ENCODE measurements at places on chromosomes 3 and 15. TPM values are rescaled to one million over a fixed set of nuclear protein-coding genes. Genes with fewer than 3 reads are reported as not detected.

Gene CCR8
- total RNA-seq: not detected

Gene STAB1
- 256 TPM for total RNA-seq

Gene MED12L
- total RNA-seq: 4.8 TPM

Gene HDC
- 8.1 TPM for total RNA-seq

Gene FBN1
- 135 TPM for total RNA-seq

Gene C3orf62
- total RNA-seq: 6.7 TPM

Gene FBXW12
- total RNA-seq: 0.27 TPM

GRCh38 chr3:155701882-155702465 is 42.9 kb downstream of the PLCH1 start:
- DNase-seq: no peak

GRCh38 chr15:61824291-61824690 is 236.0 kb downstream of the VPS13C start:
- no peak for DNase-seq

DNA sequence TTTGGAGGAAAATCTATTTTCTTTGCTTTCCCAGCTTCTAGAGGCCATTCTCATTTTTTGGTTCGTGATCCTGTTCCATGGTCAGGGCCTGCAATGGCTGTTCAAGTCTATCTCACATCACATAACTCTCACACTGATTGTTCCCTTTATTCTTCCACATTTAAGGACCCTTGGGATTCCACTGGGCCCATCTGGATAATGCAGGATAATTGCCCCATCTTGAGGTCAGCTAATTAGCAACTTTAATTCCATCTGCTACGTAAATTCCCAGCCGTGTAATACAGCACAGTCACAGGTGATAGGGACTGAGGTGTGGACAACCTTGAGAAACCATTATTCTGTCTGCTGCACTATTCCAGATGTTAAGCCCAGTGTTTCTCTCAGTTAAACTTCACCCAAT is 311.6 kb upstream of the CNTN4 start:
- no peak for DNase-seq

DNA sequence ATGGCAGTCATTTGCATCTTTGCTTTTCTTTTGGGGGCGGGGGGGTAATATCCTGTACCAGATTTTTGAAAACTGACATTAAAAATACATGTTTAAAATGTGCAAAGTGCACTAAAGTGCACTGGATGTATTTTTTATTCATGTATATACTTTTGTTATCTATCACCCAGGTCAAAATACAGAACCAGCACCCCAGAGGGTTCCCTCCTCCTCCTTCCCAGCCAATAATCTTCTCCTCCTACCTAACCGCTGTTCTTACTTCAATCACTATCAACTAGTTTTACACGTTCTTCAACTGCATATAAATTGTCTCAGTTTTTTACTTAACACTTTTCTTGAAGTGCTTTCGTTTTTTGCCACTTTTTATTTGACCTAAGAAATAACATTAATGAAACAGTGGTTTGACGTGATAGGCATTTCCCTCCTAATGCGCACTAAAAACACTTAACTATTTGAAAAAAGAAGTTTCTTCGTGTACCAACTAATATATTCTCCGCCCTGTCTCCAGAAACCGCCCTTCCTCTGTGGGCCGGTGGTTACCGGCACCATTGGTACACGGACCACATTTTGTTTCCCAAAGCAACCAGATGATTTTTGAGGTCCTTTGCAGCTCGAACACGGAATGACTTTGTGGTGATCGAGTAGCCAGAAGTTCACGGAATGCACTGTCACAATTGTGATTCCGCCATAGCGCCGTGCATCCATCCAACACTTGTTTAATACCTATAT is 836 bp upstream of the AKAP13 start:
- DNase-seq: no peak

GRCh38 chr3:184805351-184806038 is 6.5 kb upstream of the VPS8 start:
- DNase-seq: no peak

DNA sequence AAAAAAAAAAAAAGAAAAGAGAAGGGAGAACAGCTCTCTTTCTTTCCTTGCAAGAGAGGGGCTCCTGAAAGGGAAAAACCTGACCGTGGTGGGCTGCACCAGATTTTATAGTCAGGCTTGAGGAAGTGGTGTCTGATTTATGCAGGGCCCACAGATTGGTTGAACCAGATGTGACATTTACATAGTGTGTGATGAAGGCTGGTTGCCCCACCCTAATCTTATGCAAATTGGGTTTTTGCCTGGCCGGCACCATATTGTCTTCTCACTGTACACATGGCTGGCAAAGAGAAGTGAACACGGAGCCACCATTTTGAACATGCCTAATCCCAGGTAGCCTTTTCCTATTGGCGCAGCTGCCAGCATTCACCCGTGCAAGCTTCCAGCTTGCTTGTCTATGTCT is 154.4 kb downstream of the OXSM start:
- DNase-seq: no peak

DNA sequence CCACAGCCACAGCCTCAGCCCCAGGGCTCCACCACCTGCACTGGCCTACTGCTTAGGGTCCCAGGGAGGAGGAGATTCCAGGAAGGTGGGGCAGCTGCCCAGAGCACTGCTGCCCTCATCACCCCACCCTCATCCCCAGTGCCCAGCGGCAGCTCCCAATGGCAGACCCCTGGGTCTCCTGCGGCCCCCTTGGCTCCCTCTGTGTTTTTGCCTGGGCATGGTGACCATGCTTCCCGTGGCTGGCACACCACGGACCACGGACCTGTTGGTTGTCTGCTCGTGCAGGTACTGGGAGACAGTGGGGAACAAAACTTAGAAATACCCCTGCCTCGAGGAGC is 2.7 kb downstream of the CHST13 start:
- no peak for DNase-seq

DNA sequence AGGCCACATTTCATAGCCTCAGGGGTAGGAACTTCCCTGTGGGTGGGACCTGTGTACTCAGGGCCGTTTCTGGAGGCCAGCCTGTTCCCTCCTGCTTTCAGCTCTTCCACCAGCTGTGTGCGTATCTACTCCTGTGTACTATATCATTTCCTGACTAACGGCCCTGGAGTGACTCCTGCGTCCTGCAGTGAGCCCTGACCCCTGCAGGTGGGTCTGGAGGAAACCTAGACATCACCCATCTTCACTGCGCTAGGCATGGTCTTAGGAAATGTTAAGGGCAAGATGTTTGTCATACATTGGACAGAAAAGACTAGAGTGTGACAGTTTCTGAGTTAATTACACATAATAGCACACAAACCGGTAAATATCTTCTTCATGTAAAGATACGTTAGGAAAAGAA is 297.3 kb downstream of the GABRB3 start:
- no peak for DNase-seq

GRCh38 chr3:182967218-182968204 is 12.8 kb downstream of the DCUN1D1 start:
- DNase-seq: no peak

DNA sequence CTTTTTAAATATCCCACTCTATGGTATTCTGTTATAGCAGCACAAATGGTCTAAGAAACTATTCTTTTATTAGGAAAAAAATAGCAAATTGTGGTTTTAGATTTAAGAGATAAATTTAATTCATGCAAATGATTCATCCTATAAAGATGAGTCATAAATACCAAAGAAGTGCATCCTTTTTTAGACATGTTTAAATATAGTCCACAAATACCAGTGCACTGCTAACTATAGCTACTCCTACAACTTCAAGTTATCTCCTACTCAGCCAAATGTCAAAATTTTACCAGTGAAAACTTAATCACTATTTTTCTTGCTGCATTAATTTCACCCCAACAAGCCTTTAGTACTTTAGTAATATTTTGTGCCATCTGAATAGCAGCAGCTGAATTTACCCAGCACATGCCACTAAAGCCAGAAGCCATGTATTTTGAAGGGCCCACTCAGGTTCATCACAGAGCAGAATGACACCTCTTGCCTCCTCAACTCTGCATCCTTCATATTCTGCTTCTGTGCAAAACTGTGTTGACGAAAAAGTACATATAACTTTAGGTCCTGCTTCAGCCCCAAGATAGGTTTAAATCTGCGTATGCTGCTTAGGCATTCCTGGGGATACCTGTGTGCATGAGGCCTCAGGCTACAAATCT is 24.9 kb downstream of the CX3CR1 start:
- no peak for DNase-seq

DNA sequence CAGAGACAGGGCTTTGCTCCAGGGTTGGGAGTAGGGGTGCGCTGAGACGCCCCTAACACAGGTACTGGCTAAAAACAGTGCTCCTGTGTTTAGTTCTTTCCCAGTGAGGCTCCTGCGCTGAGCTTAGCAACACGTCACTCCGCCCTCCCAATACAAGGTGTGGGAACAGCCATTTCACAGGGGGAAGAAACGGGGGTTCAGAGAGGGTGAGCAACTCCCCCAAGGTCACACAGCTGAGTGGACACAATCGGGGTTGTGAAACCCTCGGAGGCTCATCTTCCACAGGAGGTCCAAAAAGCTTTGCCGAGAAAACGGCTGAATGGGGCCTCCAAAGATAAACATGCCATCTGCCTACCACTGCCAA is 628 bp downstream of the PRRT3 start:
- no peak for DNase-seq

DNA sequence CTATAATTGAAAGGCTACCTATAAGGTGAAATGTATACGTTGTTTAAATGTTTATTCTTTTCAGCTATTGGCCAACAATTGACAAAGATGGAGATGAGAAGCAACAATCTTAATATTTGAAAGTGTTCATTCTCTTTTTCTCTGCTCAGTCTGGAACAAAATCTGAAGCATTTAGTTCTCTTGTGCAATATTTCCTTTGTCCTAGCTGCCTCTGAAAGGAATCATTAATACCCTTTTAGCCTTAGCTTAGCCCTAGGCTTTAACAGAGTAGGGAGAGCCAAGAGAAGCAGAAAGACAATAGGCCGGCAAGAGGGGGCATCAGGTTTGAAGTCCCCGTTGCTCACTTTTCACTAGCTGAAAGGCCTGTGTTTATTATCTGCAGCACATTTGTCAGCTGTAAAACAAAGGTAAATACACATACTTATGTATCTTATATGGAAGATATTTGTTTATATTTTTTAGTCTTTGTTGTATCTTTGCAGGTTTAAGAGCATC is 422.5 kb upstream of the SEMA6D start:
- no peak for DNase-seq

GRCh38 chr3:22585504-22585903 is 617.6 kb upstream of the UBE2E2 start:
- no peak for DNase-seq

DNA sequence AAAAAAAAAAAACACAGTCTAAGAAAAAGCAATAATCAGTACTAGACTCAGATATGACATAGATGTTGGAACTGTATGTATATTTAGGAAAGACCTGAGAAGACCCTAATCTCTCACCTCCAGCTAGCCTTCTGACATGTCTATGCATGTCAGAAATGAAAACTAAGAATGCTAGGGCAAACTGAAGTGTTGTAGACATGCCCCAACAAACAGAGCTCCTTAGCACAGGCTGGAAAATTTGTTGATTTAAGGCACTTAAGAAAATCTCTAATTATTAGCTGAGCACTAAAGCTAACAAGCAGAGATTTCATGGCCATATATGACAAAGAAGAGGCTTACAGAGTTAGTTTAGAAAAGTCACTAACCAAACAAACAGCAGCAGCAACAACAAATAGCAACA is 45.5 kb upstream of the PRSS50 start:
- DNase-seq: no peak

DNA sequence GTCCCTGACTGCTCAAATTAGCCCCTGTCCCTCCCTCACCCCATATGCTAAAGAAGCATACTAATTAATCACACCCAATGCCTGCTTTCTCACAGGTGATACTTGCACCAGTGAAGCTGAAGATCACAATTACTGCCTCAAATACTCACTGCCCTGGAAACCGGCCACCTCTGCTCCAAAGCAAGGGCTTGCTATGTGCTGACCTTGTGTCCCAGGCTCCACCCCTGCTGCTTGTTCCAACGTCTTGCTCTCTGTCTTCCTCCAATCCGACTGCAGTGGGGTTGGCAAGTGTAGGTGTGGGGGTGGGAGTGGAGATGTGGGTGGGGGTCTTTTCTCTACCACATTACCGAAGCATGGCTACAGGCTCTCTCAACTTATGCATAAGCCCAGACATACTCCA is 55.7 kb upstream of the PSMD6 start:
- no peak for DNase-seq

- DNase-seq: no peak
Observed at GRCh38 chr15:100105101-100105500, 236.7 kb downstream of the ADAMTS17 start.

- no peak for DNase-seq
Observed at GRCh38 chr3:24756101-24756888, 261.6 kb upstream of the THRB start.

DNA sequence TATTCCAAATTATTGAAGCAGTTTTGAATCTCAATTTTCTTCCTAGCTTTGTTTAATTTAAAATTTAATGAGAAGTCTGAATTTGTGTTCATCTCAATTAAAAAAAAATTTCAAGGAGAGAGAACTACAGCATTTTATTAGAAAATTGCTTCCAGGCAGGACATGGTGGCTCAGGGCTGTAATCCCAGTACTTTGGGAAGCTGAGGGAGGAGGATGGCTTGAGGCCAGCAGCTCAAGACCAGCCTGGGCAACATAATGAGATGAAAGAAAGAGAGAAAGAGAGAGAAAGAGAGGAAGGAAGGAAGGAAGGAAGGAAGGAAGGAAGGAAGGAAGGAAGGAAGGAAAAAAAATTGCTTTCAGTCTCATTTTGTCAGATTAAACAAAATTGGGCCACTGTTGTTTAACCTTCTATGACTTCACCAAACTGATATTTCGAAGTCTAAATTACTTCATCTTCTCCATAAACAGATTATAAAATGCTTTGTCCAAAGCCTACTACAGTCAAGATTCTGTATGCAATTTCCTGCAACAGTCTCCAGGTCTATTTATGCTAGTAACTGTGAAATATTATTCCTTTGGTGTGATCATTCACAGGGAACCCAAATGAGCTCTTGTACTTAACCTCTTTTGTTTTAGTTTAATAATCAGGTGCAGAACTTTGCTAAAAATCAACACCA is 6.6 kb upstream of the ABHD6 start:
- DNase-seq: no peak

- DNase-seq: no peak
Observed at GRCh38 chr3:142225885-142226215, 465 bp upstream of the GK5 start.

- no peak for DNase-seq
Observed at GRCh38 chr3:108951820-108952501, 1.7 kb downstream of the GUCA1C start.

DNA sequence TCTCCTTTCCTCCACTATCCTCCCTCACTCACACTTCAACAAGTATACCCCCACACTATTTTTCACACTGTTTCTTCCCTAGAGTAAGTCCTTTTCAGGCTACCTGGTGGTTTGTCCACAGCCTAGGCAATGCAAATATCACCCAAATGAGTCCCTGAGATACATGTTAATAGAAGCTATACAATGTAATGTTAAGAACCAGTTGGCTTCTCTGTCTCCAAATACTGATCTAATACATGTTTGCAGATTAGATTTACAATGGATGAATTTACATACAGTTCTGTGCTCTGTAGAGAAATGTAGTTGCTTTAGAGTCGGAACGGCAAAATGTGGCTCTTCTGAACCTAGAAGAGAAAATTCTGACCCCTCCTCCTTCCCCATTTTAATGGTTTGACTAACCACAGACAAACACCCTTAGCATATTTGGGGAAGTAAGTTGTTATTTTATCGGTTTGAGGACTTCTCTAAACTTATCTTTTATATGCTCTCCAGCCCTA is 63.6 kb upstream of the MBNL1 start:
- no peak for DNase-seq

All from sciatic nerve (tissue), 2 donors.